ENCODE measurements at places on chromosomes 12 and 14.

DNA sequence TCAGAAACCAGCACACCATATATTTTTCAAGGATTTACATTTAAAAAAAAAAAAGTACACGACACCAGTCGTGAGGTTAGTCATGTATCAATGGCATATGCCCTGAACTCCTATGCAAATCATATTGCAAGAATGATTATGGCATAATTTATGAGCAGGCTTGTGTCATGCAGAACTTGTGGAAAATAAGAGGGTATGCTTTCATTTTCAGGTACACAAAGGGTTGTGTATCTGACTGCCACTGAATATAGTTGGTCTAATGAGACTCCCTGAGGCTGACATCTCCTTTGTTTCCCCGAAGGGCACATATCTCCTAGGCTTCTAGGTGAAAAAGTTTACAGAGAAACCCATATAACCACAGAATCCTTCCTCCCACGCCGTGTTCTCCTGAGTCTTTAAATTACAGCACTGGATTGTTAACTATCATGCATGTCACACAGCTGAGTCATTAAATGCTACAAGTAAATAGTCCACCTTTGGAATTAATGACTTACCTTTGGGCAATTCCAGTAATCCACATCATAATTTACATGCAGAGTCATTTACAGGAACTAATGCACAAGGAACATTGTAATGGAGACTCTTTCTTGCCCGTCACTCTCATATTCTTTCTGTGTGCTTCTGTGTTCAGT is 356.7 kb upstream of the DIO2 start:
- DNase-seq, result no peak

- no peak for DNase-seq
These were observed at the start of gene B3GNT4 for GRCh38 chr12:122203301-122204166. TSS of gene B3GNT4 (plus strand) at chr12:122203709. CDS start at chr12:122204619, 910 bp downstream.

DNA sequence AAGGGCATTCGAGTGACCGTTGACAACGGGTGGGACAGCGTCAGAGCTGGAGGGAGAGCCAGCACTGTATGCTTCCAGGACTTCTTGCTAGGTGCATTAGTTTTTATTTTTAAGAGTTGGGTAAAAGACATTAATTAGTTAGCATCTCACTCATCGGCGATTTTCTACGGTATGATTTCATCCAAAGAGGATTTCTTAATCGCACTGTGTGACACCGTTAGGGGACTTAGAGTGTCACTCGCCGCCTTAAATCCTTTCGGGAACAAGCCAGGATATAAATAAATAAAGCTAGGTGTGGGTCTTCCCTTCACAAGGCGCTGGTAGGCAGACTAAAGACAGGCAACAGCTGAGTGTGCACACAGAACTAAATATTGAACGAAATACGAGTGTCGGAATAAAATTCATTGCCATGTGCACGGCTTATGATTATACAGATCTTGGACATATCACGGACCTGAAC is 869 bp upstream of the NOVA1 start:
- DNase-seq, result no peak

- no peak for DNase-seq
These were observed 4.5 kb downstream of the B4GALNT1 start for GRCh38 chr12:57628280-57629191.

- no peak for DNase-seq
These were observed 80.8 kb downstream of the GALNT9 start for GRCh38 chr12:132248453-132249167.

DNA sequence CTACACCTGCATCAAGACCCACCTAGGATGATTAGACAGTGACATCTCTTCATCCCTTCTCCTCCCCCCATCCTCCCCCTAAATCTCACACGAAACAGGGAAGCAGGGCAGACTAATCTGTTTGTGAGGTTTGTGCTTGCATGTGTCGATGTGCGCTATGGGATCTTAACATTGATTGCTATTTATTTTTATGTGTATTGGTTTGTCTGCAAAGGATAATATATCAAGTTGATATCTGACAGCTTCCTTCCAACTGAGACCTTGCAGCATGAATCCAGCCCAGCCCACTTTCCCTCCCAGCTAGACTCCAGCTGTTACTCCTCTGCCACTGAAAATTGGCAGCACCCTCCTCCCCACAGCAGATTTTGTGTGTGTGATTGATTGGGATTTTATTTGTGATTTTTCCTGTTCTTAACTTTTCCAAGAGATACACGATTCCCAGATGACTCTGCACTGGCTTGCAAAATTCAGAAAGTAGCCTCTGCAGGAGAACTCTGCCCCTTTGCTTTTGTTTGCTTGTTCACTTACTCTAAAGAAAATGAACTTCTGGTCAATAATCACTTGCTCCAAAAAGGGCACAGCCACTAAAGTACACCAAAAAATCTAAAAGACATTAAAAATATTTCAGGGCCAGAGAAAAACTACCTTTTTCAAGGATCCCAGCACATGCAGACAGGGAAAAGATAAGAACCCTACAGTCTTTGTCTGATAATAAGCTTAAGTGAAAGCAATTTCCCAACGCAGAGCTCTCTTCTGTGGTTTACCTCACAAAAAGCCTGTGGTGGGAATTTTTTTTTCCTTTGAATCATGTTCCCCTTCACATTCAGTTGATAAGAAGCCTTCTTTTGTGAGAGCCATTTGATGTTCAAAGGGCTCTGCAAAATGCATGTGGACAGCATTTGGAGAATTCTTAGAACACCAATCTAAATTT is 222.1 kb downstream of the RPS29 start:
- no peak for DNase-seq

DNA sequence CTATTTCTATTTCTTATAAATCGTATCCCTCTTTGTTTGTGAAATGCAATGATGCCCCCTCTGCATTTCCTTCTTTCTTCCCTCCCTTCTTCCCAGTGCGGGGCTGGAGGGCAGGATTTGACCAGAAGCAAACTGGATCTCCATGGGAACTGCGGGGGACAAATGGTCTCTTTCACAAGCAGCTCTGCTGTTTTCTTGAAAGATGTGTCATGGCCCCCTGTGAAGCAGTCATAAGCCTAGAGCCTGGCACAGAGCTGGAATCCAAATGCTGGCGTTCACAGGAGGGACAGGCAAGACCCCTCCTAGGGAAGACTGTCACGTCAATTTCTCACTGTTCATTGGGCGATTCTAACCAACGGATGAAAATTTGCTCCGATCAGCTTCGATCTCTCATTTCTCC is 203.5 kb upstream of the NOS1 start:
- no peak for DNase-seq

DNA sequence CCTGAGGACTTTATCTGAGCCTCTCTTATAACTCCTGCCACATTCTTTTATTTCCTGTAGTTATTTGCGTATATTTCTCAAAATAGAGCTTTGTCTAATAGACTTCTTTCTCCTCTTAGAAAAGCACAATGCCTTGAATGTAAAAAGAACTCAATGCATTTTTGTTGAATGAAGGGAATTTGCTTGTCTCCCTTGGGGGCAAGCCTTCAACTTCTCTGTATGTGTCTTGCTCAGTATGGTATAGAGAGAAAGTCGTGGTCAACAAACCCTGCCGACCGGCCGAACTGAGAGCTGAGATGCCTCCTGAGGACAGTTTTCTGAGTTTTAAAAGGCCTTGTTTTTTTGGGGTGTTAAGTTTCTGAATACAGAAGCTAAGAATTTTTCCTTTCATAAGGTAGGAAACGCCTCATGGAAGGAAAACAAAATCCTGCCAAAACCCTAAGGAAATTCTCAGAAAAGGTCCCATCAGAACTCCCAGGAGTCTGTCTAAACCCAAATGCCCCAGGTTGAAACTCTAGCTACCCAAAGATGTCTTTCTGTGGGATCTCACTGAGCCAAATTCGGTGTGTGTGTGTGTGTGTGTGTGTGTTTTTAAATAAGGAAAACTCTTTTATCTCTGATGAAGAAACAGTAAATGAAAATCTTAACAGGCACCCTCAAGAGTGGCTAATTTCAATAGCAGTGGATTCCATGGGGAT is 136.6 kb downstream of the C12orf75 start:
- no peak for DNase-seq

GRCh38 chr14:21723431-21724045 is 49.9 kb upstream of the OR4E1 start:
- no peak for DNase-seq

DNA sequence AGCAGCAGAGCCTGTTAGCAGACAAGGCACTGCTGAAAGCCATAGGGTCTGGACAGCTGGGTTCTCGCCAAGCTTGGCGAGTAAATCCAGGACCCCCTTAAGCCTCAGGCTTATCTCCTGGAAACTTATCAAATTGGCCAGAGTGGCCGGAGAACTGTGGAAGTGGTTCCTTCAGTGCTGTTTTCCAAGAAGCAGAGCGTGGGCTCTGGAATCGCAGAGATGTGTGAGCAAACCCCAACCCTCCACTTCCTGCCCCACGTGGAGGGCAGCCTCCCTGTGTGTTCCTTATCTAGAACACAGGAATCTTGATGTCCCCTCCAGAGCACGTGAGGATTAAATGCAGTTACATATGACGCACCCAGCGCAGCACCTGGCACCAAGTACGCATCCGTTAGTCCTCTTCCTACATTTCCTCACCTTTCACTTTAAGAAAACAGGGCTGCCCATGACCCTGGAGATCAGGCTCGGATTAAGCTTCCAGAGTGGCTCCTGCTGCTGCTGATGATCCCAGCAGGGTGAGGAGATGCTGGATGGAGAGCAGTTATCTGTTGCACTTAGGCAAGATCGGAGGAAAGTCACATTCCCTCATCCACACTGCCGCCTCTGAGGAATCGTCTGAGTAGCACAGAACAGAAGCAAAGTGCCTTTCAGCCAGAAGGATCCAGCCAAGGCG is 35.0 kb downstream of the MMAB start:
- DNase-seq, result no peak

Data from hypothalamus (tissue), 51 donors.